Activated T-helper 1 cell treated with anti-CD3 and anti-CD28 coated beads, Interleukin-2, amount 50 U/mL, for 16 hours (primary cell): ENCODE measurements at places on chromosomes 5 and 9.

DNA sequence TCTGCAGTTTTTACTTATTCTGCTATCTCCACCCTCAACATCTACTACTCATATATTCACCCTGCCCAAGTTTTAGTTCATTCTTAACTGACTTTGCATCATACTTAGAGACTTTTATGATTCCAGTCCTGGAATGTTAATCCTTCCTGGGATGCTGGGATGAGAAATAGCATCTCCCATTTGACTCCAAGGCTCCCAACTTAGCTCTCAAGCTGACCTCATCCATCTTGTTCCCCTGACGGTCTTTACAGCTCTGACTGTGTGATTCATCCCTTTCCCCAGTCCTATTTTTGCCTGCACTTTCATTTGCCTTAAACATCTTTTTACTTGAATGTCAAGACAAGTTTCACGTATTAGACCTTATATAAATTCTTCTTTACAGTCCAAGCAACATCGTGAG lies 297.8 kb downstream of the EPB41L4A start:
- DNase-seq, result no peak

DNA sequence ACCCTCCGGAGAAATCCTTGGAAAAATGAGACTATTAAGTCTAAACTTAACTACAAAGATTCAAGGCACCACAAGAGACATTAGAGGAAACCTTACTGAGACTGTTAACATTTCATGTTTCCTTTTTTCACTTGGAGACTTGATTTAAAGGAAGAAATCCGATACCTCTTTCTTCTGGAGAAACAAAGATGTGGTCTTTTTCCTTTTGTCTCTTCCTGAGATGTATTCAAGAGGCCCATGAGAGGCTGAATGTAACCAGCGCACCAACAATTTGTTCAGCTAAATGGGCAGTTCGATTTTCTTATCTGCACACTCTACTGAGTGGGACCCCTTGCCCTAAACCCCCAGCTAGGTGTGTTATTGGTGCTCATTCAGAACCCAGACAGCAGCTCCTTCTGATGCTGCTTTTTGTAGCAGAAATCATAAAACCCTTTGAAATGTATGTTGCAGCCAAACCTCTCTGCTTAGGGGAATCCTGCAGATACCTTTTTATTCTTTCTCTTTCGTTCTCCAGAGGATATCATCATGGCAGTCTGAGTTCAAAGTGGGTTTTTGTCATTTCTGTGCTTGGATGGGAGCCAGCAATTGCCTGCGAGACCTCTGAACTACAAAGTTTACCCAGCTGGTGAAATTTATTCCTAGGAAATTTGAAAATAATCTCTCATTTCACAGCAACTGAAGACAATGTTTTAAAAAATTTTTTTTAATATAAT lies 41.9 kb upstream of the ACTBL2 start:
- no peak for DNase-seq

DNA sequence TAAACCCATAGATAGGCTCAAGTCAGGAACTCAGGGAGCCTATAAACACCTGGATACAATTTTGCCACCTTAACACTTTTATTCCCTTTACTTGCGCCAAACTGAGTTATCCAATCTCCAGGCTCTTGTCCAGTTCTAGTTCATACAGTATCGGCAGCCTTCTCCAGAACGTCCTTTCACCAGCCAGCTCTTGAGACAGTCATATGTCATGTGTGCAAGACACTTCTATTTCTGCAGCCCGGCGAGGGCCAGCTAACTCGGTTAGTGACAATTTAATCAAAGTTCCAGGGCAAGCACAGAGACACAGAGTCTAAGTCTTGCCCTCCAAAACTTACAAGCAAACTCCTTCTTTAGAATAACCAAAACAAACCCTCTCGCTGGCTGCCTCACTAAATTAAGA lies 12.9 kb downstream of the ABCA1 start:
- DNase-seq, result no peak

DNA sequence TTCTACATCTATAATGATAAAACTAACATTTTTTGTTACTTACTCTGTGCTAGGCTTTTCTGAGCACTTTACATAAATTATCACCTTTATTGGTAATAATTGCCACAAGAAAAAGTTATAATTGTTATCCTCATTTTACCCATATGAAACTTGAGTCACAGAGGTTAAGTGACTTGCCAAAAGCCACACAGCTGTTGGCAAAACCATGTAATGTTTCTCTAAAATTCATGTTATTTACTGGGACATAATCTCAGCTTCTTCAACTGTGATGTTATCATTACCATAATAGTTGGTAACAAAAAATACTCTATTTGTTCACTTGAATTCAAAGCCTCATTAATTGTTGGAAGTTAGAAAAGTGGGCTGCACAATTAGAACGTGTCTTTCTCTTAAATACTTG lies 437.3 kb downstream of the BRINP1 start:
- DNase-seq, result no peak

GRCh38 chr5:44294516-44294915 lies 94.7 kb downstream of the FGF10 start:
- DNase-seq, result no peak

DNA sequence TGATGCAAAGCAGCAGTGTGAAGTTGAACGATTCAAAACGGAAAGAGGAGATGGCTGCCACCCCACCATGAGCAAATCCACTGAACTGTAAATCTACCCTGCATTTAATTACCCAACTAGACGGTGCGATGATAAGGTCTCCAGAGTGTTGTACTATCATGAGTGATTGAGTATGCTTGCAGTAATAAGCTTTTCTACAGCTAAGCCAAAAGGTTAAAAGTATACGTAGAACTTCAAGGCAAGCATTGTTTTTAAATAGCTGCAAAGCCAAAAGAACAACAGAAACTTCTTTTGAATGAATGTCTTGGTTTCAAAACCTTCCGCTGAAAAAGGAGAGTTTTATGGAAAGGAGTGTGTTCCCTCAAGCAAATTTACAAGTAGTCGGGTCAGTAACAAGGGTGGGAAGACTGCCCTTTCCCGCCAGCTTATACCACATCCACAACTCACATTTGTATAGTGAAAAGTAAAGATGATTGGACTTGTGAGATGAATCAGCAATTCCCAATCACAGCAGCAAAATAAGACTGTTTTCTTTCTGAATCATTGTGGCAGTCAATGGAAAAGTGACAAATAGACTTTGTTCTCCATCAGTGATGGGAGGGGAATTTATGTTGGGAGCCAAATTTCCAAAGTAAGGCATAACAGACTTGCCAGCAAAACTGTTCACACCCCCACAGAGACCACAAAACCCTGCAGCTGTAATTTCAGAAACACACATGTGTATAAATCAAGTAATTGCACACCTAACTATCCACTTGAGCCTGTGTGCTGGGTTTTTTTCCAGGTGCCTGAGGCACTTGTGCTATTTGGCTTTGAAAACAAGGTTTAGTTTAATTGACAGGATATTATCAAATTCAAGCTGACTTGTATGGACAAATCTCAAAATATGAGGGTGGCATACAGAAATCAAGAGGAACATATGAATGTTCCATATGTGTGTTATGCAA lies 407.7 kb upstream of the GRAMD2B start:
- DNase-seq, result no peak

DNA sequence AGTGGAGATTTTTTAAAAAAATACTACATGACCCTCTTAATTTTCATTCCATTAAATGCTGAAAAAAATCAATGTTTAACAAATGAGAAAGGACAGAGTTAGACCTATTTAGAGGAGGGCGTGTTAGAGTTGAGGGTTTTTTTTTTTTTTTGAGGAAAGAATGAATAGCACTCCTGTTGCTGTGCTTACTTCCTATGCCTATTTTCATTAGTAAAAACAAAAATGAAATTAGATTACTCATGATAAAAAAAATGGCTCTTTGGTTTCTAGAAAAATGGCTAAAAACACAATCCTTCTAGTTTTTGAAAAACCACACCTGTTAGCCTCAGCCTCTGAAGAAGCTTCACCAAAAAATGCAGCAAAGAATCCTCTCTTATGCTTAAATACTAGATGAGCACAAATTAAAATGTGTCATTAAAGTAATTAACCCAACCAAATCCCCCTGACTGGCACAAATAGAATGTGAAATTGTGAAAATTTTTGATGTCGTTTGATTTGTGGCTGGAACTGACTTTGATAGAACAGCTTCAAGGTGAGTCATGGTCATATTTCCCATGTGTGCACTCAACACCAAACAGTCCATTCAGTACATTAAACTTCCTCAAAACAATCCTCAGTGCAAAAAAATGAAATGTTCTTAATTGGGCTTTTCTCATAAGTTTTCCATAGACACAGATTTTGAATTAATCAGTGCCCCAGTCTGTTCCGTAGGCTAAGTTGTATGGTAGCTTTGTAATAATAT lies 98.0 kb downstream of the MACIR start:
- DNase-seq, result no peak

DNA sequence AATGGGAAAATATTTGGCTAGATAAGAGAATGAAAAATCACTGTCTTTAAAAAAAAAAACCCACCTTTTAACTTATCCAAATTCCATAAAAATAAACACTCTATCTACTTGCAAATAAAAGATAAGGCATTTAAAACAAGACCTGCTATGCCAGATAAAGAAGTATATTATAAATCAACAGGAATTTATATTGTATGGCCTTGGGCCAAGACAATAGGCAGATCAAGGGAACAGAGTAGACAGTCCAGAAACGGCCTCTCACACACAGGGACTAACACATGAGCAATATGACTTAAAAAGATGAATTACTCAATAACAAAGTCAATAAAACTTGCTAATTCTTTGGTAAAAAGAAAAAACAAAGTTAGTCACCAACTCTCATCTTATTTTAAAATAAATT lies 34.7 kb upstream of the ICE1 start:
- DNase-seq, result no peak

GRCh38 chr9:128694344-128694743 lies 5.3 kb downstream of the SET start:
- no peak for DNase-seq
